Motor neuron (in vitro differentiated cells): ENCODE measurements at places on chromosomes 2 and 18.

- ATAC-seq, result no peak
These were observed 61.4 kb upstream of the KIF5C start for GRCh38 chr2:148813603-148814065.

- ATAC-seq, result no peak
These were observed 124.9 kb downstream of the ALK start for GRCh38 chr2:29796446-29796845.

DNA sequence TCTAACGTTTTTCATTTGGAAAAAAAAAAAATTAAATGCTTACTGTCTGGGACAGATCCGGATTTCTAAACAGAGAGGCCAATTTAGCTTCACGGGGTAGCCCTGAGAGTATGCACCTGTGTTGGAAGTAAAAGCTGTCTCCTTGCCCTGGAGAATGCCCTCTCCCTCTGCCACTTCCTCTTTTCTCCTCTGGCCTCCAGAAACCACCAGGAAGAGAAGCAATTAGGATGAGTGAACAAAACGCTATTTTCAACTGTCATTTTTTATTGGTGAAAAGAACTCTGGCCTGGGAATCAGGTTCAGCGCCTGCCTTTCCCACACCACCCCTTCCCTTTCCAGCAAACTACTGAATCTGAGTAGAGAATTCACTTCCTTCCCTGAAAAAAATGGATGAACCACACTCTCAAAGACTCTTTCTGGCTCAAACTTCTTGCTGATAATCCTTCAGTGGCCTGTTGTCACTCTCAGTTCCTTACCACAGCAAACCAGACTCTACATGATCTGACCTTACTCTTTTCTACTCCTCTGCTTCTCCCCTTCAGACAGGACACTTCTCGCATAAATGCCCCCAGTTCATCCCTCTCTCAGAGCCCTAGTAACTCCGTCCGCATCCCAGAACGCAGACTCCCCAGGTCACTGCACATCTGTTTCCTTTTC, 29.8 kb downstream of the KLF7 start:
- ATAC-seq, result no peak

DNA sequence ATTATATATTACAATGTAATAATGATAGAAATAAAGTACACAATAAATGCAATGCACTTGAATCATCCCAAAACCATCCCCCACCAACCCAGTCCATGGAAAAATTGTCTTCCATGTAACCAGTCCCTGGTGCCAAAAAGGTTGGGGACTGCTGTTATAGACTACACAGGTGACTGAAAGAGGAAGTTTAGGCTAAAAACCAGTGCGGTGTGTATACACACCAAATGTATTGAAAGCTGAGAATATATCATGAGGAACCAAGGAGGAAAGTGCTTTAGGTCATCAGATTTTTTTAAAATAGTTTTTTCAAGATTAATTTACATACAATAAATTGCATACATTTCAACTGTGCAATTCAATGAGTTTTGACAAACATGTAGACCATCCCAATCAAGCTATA, 20.5 kb upstream of the C1D start:
- ATAC-seq, result no peak

GRCh38 chr2:183260527-183260926, 136.3 kb downstream of the NUP35 start:
- ATAC-seq, result no peak

DNA sequence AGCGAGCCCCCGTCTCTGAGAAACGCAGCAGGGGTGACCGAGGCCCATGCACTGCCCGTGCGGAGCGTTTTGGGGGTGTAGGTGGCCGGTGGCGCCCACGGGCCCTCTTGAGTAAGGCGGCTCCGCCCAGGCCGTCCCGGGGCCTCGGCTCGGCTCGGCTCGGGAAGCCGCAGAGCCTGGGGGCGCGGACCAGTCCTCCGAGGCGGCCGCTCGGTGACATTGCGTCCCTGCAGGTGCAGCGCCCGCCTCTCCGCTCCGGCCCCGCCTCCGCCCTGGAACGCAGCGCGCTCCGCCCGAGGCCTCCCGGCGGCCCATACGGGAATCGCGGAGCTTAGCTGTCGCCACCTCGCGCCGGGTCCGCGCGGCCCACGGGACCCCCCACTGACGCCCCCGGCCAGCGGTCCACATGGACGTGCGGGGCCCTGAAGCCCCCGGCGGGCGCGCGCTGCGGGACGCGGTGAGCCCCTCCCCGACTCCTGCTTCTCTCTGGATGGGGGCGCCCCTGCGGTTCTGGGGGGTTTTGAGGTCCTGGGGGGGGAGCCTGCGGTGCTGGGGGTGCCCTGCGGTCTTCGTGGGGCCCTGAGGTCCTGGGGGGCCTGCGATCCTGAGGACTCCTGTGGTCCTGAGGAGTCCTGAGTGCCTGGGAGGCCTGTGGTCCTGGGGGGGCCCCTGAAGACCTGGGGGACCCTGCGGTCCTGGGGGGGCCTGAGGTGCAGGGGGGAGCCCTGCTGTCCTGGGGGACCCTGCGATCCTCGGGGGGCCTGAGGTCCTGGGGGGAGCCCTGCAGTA, at the start of gene HSBP1L1:
TSS of gene HSBP1L1 (plus strand) at position 314 of the 789 bp plus-strand sequence. CDS start at position 407, 93 bp downstream.
- ATAC-seq, result peak; percentile 62

- ATAC-seq, result no peak
These were observed 718.1 kb downstream of the GALR1 start for GRCh38 chr18:77967791-77968190.

DNA sequence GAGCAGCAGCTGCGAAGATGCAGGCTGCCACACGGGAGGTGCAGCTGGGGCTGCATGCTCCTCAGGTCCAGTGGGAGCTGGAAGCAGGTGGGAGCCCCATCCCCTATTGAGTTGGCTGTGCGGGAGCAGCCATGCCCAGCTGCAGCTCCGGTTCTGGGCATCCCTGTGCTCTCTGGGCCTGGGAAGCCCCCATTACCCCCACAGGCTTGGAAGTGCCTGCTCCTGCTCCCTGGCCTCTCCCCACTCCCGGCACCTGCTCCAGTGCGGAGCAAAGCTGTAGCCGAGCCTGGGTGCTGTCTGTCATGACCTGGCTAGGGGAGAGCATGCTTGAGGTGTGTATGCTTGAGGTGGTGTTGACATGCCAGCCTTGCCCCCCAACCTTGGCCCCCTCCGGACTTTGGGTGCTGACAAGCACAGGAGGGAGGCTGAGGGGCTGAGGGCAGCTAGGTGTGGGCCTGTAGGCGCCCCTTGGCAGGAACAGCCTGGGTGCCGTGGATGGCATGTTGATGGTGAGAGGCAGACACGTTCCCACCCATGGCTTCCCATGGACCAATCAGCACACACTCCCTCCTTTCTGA, 21.5 kb downstream of the ANKRD29 start:
- ATAC-seq, result no peak

DNA sequence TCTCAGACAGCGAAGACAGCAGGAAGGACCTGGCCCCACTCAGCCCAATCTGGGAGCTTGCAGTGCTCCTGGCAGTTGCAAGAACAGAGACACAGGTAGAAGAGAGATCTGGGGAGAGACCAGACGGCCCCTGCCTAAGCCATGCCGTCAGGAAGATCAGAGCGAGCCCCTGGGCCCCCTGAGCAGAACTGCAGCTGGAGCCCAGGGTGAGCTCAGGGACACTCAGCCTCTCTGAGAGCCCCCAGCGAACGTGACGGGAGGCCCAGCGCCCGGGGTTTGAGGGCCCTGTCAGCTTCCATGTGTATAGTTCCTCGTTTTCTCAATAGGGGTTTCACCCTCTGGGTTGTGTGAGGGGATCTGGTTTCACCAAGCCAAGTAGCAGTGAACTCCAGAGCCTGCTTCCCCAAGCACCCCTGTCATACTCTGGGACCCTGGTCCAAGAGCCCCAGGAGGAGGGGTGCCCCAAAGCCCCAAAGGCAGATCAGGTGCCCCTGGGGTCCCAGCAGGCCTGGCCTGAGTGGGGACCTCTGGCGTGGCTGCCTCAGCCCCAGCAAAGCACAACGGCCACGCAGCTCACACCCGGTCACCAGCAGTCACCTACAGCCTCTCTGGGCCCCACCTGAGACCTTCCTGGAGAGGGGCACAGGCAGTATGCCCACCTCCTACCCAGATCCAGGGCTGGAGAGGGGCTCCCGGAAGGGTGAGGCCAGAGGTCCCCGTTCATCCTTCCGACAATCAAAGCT, 431.3 kb upstream of the MYT1L start:
- no peak for ATAC-seq

GRCh38 chr2:85246348-85246747, 81.4 kb downstream of the TGOLN2 start:
- peak; percentile 39 for ATAC-seq

GRCh38 chr2:66813525-66813924, 378.6 kb downstream of the MEIS1 start:
- no peak for ATAC-seq
